ENCODE measurements at places on chromosomes 3 and 15.

GRCh38 chr3:179726075-179726699 is 73.3 kb downstream of the USP13 start:
- DNase-seq, result no peak

DNA sequence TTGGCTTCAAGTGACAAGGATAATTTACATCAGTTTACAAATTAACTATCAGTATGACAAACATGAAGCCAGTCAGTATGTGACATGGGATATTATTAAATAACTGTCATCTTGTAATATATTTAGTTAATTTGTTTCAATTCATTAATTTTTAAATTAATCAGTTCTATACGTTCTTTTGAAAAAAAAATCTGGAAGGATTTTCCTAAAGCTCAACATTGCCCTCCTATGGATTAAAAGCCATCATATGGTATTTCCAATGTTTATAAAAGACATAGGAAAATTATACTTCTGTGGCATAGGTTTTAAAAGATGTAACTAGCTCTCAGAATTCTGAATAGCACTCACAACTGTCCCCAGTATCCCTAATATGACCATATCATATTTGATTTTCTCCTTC is 134.4 kb downstream of the PLOD2 start:
- DNase-seq, result no peak

- DNase-seq, result no peak
These were observed 34.6 kb downstream of the RLBP1 start for GRCh38 chr15:89186803-89187202.

DNA sequence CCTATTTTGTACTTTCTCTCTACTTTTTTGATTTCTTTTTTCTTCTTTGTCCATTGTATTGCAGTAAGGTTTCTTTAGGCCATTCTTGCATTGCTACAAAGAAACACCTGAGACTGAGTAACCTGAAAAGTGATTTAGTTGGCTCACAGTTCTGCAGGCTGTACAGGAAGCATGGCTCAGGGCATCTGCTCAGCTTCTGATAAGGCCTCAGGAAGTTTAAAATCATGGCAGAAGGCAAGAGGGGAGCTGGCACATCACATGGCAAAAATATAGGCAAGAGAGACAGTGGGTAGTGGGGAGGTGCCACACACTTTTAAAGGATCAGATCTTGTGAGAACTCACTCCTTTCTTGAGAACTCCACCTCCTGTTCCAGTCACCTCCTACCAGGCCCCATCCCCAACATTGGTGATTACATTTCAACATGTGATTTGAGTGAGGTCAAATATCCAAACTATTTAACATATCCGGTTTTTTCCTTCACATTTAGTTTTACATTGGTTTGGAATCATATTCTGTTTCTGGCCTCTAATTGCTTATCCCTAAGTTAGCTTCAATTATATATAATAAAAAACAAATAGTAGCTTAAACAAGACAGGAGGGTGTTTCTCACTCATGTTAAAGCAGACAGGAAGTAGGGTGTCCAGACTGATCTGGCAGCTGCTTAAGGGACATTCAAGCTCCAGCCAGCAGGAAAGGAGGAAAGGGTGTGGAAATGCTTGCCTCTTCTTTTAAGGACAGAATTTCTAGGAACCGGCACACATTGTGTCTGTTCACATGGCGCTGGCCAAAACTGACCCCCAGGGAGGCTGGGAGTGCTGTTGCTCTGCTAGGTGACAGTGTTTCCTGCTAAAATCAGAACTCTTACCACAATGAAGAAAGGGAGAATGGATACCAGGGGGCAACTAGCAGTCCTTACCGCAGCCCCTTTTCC is 28.8 kb upstream of the SKOR1 start:
- DNase-seq, result no peak

DNA sequence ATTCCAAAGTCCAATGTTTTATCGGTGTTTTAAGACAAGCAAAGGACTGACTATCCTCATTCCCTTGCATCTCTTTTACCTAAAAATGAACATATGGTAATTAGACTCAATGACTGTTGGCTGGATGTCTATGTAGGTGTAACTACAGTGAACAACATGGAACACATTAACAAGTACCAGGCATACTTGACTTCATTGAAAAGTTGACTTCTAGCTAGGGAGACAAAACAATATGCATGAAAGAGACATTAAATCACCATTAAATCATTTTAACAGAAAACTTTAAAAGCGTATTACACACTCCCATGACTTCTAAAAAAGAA is 34.3 kb upstream of the ANPEP start:
- no peak for DNase-seq

DNA sequence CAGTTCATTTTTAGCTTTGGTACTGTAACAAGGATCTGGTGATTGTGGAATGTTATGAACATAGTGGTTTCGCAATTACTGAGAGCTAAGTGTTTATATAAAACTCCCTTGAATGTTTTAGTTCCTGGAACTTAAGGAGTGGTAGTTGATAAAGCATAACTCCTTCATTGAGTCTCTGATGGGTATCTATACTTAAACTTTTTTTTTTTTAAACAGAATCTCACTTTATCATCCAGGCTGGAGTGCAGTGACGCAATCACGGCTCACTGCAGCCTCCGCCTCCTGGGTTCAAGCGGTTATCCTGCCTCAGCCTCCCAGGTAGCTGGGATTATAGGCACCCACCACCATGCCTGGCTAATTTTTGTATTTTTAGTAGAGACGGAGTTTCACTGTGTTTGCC is 11.3 kb downstream of the PRKCI start:
- DNase-seq, result no peak

DNA sequence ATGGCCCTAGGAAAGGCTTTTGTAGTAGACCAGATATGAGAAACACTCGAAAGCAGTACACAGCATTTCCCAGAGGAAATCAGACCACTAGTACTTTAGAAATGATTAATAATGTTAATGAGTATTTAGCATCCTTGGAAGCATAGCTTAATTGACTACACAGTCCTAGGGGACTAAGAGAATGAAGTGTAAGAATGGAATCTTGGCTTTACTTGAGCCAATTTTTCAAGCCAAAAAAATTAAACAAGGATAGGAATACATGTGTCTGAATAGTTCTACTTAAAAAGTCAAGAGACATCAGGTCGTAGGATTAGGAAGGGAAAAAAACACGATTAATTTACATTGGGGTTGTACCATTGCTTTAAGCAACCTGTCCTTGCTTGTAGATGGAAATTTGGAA is 38.2 kb downstream of the DPPA2 start:
- DNase-seq, result no peak
